Bronchial smooth muscle cell (primary cell): ENCODE measurements at places on chromosomes 6 and 20. TPM values are rescaled to one million over a fixed set of nuclear protein-coding genes. Genes with fewer than 3 reads are reported as not detected.

Gene PAX1
- not detected in 2 replicates for total RNA-seq

Gene OPRM1
- under 0.01 TPM in 1 of 2 replicates, not detected in the other for total RNA-seq

Gene SLC32A1
- total RNA-seq: not detected in 2 replicates

Gene PTCRA
- total RNA-seq: not detected in 2 replicates

Gene EPB41L2
- total RNA-seq: 68.6 and 83.5 TPM in 2 replicates

Gene PACSIN1
- total RNA-seq: not detected in 2 replicates
